ENCODE measurements at places on chromosomes 16 and 17.

- no peak for DNase-seq
Observed at GRCh38 chr16:22634954-22635353, 124.3 kb downstream of the NPIPB5 start.

DNA sequence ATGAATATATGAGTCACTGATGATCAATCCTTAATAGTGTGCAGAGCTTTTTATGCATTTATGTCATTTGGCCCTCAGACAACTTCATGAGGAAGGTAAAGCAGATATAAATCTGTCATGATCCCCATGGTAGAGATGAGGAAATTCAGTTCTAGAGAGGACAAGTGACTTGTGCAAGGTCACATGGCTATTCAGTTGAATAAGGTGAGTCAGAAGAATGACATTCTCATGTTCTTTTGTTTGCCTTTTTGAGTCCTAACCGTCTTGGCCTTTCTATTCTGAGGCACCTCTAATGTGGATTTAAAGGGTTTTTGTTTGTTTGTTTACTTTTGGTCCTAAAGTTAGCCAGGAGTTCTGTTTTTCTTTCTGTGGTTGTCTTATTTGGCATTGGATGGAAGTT, 116.2 kb upstream of the ELAC2 start:
- DNase-seq: no peak

GRCh38 chr16:47026492-47026891, 53.0 kb upstream of the DNAJA2 start:
- DNase-seq: no peak

DNA sequence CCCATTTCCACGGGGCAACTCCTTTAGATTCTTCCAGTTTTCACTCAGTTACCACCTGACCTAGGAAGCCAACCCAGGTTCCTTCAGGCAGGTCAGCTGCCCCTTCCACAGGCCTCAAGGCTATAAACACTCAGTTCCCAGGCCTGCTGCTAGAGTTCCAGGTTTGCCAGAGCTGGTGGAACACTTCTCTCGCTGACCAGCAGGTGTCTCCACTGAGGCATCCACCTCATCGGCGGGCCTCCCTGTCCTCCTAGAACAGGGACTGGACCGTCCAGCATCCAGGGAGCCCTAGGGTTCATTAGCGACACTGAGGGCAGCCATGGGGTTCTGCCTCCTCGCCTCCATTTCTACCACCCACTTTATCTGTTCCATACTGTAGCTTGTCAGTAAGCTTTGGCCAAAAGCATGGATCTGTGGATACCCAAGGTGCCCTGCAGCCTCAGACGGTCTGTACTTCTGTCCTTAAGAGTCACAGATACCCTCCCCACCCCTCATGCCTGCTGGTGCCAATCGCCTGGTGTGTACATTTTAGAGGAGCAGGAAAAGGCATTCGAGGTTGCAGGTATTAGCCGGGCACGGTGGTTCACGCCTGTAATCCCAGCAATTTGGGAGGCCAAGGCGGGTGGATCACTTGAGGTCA, 29.0 kb downstream of the PIMREG start:
- peak; percentile 21 for DNase-seq

- DNase-seq: no peak
Observed at GRCh38 chr17:61331886-61332285, 67.8 kb upstream of the TBX2 start.

- no peak for DNase-seq
Observed at GRCh38 chr16:1458977-1459341, 14.6 kb upstream of the CCDC154 start.

GRCh38 chr17:14092808-14093207, 23.5 kb downstream of the COX10 start:
- DNase-seq: no peak

Data from stimulated activated CD8-positive, alpha-beta memory T cell treated with anti-CD3 and anti-CD28 coated beads, Interleukin-2, amount 100 ng/mL, for 1 hour (primary cell).